ENCODE measurements at places on chromosomes 12 and 14. TPM values are rescaled to one million over a fixed set of nuclear protein-coding genes. Genes with fewer than 3 reads are reported as not detected.
A peak's percentile ranks its signal among the peaks of the same experiment; 100 is the strongest.

DNA sequence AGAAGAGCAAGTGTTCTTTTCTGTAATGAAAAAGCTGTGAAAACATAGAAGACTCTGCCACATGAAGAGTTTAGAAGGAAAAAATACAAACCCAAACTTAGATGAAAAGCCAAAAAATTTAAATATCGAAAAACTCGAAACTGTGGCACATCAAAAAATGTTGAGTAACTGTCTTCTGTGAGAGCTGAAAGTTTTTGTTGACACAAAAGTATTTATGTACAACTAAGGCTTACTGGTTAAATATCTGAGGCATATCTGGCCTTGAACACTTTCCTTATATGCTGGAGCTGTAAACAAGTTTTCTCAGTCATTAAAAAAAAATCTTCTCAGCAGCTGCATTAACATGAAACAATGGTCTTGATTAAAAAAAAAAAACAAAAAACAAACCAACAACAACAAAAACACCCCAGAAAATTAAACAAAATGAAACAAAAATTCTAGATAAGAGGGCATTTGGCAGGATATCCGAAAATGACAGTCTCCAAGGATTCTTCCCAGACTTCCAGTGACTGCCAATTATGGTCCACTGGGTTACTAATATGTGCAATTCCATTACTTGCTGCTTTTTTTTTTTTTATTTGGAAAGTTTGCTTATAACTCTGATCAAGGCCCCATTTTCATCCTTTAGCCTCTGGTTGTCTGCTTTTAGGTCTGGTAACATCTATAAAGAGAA lies 84.7 kb upstream of the PAWR start:
- peak overlapping the region; percentile 20 for H3K27ac ChIP-seq
- no peak overlapping the region for H3K4me3 ChIP-seq
- H3K36me3 ChIP-seq: peaks cover 26% of the 10 kb centered on the region
- no peak for DNase-seq

DNA sequence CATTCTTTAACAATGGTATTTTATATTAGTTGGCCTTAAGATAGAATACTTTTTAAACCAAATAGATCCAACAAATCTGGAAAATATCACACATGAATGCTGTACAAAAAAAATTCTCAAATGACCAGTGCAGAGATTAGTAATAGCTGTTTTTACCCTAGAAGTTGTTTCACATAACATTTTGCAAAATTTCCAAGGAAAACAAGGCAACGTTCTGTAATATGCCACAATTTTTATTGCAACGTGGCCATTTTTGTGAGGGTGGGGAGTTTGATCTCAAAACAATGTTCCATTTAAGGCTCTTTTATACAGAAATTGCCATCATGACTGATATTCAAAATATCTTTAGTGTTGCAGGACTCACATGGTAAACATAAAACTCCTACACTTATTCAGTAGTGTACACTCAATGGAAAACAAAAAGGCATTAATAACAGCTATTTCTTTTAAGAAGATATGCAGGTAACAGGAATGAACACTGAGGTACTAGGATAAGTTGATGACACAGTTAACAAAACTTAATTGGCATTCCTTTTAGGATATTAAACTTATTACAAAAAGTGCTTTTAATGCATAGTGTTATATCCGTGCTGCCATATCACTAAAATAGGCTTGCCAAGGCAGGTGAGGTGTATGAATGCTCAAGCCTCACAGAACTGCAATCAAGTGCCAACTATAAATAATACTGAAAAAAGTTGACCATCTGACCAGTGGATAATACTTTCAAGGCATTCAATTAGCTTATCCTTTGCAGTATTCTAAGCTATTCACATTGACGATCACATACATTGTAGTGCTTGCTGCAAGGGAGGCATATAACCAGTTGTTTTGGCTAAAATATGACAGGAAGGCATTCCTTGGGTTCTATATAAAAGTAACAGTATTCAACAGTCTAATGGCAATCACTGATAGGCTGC lies 2.3 kb downstream of the CFL2 start:
- DNase-seq: peak; percentile 88
- H3K4me1 ChIP-seq: peaks cover 45% of the 10 kb centered on the region
- peaks cover 24% of the 10 kb centered on the region for H3K36me3 ChIP-seq
- H3K27ac ChIP-seq: peak overlapping the region; percentile 89

Gene GALNT8
- not detected for total RNA-seq

Gene TCL1B
- total RNA-seq: not detected

DNA sequence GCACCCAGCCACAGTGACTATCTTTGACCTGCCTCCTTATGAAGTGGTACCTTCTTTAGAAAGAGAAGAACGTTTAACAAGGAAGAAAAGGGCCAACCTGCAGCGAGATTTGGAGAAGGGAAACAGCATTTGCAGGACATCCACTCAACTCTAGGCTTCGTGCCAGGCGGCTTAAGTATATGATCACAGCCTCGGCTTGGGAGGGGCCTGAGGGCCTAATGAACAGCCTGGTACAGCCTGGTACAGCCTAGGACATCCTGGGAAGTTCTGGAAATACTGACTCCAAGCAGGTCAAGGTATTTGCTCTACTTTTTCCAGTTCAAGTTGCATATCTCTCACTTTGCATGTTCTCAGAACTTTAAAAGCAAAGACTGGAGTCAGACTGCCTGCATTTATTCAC lies 16.1 kb downstream of the HCAR2 start:
- H3K27me3 ChIP-seq: no peaks in the 10 kb centered on the region
- H3K36me3 ChIP-seq: no peaks in the 10 kb centered on the region
- no peak overlapping the region for H3K27ac ChIP-seq
- H3K4me1 ChIP-seq: no peaks in the 10 kb centered on the region
- H3K4me3 ChIP-seq: no peak overlapping the region
- no peak for DNase-seq

Gene CIPC
- total RNA-seq: 16.6 TPM

DNA sequence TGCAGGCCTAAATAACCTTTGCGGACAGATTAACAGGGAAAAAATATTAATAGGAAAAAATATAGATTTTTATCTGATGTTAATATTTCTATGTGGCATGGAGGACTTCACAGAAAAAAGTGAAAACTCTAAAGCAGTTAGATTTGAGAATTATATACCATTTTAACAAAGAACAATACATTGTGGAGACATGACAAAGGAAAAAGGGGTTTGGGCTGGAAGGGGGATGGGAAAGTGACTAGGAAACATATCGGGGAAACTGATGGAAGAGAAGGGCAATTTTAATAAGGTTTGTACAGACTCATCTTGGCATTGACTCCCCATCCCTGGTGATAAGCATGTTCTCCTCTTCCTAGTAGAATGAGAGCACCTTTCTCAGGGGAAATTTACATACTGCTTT lies 21.0 kb upstream of the GPRC5D start:
- H3K27me3 ChIP-seq: no peaks in the 10 kb centered on the region
- no peak overlapping the region for H3K4me3 ChIP-seq
- peaks cover 45% of the 10 kb centered on the region for H3K36me3 ChIP-seq

- no peak for DNase-seq
- no peak overlapping the region for H3K27ac ChIP-seq
- H3K4me3 ChIP-seq: no peak overlapping the region
- H3K36me3 ChIP-seq: no peaks in the 10 kb centered on the region
- H3K27me3 ChIP-seq: no peaks in the 10 kb centered on the region
Observed at GRCh38 chr14:90450667-90451066, 53.8 kb downstream of the CALM1 start.

DNA sequence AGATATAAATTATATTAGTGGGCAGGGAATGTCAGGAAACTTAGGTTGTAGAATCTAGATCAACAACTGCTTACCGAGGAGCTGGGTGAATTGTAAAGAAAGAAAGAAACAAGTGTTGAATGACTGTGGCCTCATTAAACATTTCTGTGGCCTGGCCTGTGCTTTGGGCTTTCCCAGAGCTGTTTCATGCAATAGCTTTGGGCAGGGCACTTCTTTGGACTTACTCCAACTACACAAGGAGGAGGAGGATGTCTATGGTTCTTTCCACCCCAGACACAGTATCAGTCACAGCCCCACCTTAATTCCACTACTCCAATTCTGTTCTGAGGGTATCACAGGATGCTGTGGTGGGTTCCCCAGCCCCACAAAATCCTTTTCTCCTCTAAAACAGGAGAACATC lies 38.0 kb downstream of the DPF3 start:
- H3K4me3 ChIP-seq: no peak overlapping the region
- DNase-seq: no peak
- H3K36me3 ChIP-seq: no peaks in the 10 kb centered on the region
- H3K27me3 ChIP-seq: no peaks in the 10 kb centered on the region
- H3K4me1 ChIP-seq: no peaks in the 10 kb centered on the region
- no peak overlapping the region for H3K27ac ChIP-seq

Gene ARHGEF25
- total RNA-seq: 20.6 TPM

DNA sequence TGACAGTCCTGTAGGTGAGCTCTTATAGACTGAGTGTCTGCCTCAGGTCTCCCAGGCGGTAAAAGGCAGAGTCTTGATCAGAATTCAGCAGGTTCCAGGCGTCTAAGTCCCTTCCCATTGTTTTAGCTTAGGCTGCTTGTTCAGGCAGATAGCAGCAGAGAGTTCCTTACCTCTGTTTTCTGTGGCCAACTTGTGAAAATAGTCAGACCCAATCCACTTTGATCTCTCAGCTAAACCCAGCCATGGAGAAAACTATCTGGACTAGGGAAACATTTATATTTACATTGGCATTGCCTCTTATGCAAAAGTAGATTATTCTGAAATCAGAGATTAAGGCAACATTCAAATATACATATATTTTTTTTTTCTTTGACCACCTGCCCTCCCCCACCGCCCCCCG lies 21.4 kb downstream of the CCDC62 start:
- H3K4me3 ChIP-seq: no peak overlapping the region
- H3K27me3 ChIP-seq: no peaks in the 10 kb centered on the region
- no peaks in the 10 kb centered on the region for H3K4me1 ChIP-seq
- no peak overlapping the region for H3K27ac ChIP-seq

Gene CATSPERB
- total RNA-seq: not detected

Gene DIO2
- total RNA-seq: 0.29 TPM

DNA sequence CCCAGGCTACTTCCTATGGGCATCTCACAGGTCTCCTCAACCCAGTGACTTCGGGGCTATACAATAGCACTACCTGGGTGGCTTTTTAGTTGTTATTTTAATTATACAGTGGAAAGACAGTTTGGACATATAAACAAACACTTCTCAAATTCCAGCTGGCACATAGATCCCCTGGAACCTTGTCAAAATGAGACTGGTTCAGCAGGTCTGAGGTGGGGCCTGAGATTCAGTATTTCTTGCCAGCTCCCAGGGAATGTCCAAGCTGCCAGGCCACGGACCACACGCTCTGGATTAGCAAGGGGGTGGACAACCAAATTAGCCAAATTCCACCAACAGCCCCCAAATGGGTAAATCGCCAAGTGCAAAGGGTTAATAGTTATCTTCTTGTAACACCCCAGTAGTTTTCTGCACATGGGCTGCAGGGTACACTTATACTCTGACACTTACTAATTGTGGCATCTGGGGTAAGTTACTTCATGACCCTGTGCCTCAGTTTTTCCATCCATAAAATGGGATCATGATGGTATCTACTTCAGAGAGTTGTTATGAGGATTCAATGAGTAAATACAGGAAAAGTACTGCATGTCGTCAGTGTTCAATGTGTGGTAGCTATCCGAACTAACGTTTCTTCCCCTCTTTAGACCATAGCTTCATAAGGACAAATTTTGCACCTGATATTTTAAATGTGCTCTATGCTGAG lies 789.4 kb upstream of the TBX3 start:
- H3K36me3 ChIP-seq: no peaks in the 10 kb centered on the region
- DNase-seq: no peak
- H3K4me1 ChIP-seq: no peaks in the 10 kb centered on the region
- no peak overlapping the region for H3K27ac ChIP-seq
- H3K4me3 ChIP-seq: no peak overlapping the region

DNA sequence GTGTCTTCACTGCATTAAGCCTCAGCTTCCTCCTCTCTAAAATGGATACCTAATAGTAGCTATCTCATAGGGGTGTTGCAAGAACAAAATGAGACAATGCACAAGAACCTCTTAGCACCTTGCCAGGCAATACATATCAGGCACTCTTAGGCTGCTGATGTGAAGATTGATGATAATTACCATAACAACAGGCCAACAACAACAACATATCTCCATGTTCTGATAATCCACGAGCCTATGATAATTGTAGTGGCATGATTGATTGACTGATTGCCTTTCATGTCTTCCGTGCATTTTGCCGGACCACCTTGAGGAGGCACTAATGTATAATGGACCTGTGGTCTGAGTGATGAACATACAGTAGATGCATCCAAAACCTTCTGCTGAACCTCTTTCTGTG lies 50.7 kb upstream of the WSCD2 start:
- no peaks in the 10 kb centered on the region for H3K36me3 ChIP-seq
- DNase-seq: no peak
- no peaks in the 10 kb centered on the region for H3K27me3 ChIP-seq
- no peak overlapping the region for H3K27ac ChIP-seq

GRCh38 chr14:30419037-30419436 lies 139.9 kb upstream of the G2E3 start:
- H3K27me3 ChIP-seq: no peaks in the 10 kb centered on the region
- no peak overlapping the region for H3K4me3 ChIP-seq
- H3K36me3 ChIP-seq: no peaks in the 10 kb centered on the region
- H3K4me1 ChIP-seq: no peaks in the 10 kb centered on the region
- H3K27ac ChIP-seq: no peak overlapping the region

DNA sequence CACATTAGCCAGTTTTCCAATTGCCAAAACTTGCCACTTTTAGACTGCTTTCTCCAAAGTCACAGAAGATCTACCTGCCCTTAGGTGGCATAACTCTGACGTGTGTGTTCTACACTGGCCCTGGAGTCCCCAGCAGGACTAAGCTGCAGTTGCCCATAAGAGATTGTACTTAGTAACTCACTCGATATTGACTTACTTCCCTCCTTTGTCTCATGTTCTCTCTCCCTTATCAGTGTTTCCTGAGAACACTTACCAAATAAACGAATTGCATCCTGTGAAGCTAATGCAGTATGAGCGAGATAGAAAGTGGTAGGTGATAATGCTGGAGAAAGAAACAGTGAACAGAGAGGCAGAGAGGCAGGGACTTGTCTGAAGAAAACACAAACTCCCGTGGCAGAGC lies 117.2 kb downstream of the NUAK1 start:
- H3K27me3 ChIP-seq: peaks cover 2% of the 10 kb centered on the region
- no peaks in the 10 kb centered on the region for H3K4me1 ChIP-seq
- H3K4me3 ChIP-seq: no peak overlapping the region
- no peak for DNase-seq
- H3K27ac ChIP-seq: no peak overlapping the region

Gene SLC24A4
- not detected for total RNA-seq

- no peaks in the 10 kb centered on the region for H3K36me3 ChIP-seq
- no peak overlapping the region for H3K27ac ChIP-seq
- H3K4me1 ChIP-seq: no peaks in the 10 kb centered on the region
- no peak for DNase-seq
- H3K4me3 ChIP-seq: no peak overlapping the region
- no peaks in the 10 kb centered on the region for H3K27me3 ChIP-seq
Observed at GRCh38 chr12:32821293-32821692, 65.6 kb upstream of the YARS2 start.

Gene BDKRB2
- total RNA-seq: 4.1 TPM

GRCh38 chr14:62053188-62053587 lies 291.0 kb downstream of the SNAPC1 start:
- H3K4me1 ChIP-seq: no peaks in the 10 kb centered on the region
- no peak overlapping the region for H3K27ac ChIP-seq
- no peaks in the 10 kb centered on the region for H3K27me3 ChIP-seq
- no peak for DNase-seq

GRCh38 chr12:25699454-25699853 lies 146.4 kb upstream of the LMNTD1 start:
- H3K4me1 ChIP-seq: no peaks in the 10 kb centered on the region
- no peaks in the 10 kb centered on the region for H3K36me3 ChIP-seq
- H3K4me3 ChIP-seq: no peak overlapping the region
- DNase-seq: no peak
- no peak overlapping the region for H3K27ac ChIP-seq

Gene NOVA1
- not detected for total RNA-seq

Gene MMP19
- 14.7 TPM for total RNA-seq
